ENCODE measurements at places on chromosomes 11 and 22. TPM values are rescaled to one million over a fixed set of nuclear protein-coding genes. Genes with fewer than 3 reads are reported as not detected.

The SLC6A5 gene
- not detected for total RNA-seq

The SNX32 gene
- total RNA-seq, result 0.68 TPM

The ACTN3 gene
- under 0.01 TPM for total RNA-seq

The LRRC55 gene
- total RNA-seq, result not detected

The LRRC74B gene
- not detected for total RNA-seq

The POU2AF2 gene
- not detected for total RNA-seq

The TRIM21 gene
- 10.3 TPM for total RNA-seq

The GRIA4 gene
- total RNA-seq, result not detected

The PHF21A gene
- 5.5 TPM for total RNA-seq

The APOL5 gene
- not detected for total RNA-seq

The APOA4 gene
- not detected for total RNA-seq

The GGT5 gene
- under 0.01 TPM for total RNA-seq

The ART1 gene
- not detected for total RNA-seq

The EIF3M gene
- total RNA-seq, result 570 TPM

Data from nasal cavity respiratory epithelium epithelial cell of viscerocranial mucosa (primary cell).